GM04503 (cell line): ENCODE measurements at places on chromosomes 2 and 18.

GRCh38 chr2:128513961-128514283, 195.3 kb upstream of the HS6ST1 start:
- DNase-seq = no peak

DNA sequence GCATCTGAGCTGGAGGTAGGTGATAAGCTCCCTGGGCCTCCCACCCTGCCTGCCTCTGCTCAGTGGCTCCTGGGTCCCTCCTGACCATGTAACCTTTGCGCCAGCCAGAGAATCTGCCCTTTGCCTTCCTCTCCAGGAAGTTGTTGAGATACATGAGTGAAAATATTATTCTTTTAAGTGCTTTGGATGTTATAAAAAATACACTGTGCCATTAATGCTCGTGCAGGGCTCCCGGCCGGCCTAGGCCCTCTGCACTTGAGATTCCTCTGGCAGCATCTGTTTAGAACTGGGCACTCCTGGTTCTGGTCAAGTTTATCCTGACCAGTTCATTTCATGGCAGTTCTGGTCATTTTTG, 18.8 kb downstream of the AGAP1 start:
- DNase-seq = no peak

GRCh38 chr2:100643467-100643866, 80.7 kb downstream of the PDCL3 start:
- no peak for DNase-seq

DNA sequence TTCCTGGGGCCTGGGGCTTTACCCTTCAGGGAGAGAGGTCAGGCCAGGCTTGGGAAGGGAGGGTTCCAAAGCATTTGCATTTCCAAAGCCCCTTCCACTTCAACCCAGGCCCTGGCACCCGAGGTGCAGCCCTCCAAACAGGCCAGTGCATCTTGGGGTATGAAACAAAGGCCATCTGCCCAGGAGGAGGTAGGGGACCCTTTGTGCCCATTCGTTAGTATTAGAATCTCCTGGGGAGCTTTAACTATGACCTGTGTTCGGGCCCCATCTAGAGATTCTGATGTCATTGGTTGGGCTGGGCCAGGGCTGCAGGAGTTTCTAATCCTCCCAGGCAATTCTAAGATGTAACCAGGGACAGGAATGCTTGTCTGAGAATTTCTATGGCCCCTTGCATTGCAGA, 73.6 kb downstream of the CIB4 start:
- DNase-seq = no peak

- no peak for DNase-seq
Measured at GRCh38 chr2:148592791-148593190, 51.8 kb upstream of the EPC2 start.

DNA sequence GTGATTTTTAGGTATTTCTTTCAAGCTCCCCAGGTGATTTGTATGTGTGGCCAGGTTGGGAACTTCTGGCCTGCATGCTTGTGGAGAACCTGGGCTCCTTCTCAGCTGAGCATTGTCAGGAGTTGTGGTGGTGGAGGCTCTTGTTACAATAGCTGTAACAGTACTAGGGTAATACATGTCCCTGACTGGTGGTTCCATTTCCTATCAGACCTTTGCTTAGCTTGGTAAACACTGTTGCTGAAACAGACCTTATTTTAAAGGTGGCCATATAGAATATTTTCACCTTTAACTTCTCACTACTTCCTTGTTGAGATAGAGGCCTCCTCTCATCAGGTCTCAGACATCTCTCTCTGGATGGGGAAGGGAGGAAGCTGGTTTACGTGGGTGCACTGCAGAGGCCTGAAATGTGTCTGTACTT, 79.2 kb downstream of the SETBP1 start:
- no peak for DNase-seq
